Renal pelvis (tissue), 12 donors: ENCODE measurements at places on chromosomes 1 and 21.

- DNase-seq: no peak
Measured at GRCh38 chr1:204094856-204095634, 22.1 kb downstream of the SOX13 start.

- DNase-seq: peak; percentile 70
Measured at GRCh38 chr1:3460672-3461131, 6.2 kb downstream of the ARHGEF16 start.

GRCh38 chr1:39089931-39090521 lies 63.9 kb downstream of the NDUFS5 start:
- DNase-seq: no peak

GRCh38 chr1:45551684-45552083 lies 1.1 kb downstream of the AKR1A1 start:
- DNase-seq: no peak

- DNase-seq: no peak
Measured at GRCh38 chr21:31873275-31873695, 465 bp downstream of the HUNK start.

GRCh38 chr1:162210196-162210595 lies 140.7 kb downstream of the NOS1AP start:
- DNase-seq: no peak

GRCh38 chr1:116397728-116398127 lies 24.7 kb downstream of the ATP1A1 start:
- no peak for DNase-seq

DNA sequence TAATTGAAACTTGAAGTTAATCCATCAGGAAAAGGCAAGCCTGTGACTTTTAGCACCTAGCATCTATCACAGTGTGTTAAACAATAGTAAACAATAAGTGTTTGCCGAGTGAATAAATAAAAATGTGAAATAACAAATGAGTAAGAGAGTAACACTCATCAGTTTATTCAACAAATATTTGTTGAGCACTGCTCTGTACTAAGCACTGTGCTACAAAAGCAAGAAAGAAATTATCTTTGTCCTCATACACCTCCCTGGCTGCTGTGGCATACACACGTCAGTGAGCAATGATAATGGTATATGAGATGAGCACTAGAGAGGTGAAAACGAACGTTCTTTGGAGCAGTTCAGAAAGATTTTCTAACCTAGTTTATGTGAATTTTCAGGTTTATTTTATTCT lies 295.0 kb upstream of the LRRC7 start:
- DNase-seq: no peak

DNA sequence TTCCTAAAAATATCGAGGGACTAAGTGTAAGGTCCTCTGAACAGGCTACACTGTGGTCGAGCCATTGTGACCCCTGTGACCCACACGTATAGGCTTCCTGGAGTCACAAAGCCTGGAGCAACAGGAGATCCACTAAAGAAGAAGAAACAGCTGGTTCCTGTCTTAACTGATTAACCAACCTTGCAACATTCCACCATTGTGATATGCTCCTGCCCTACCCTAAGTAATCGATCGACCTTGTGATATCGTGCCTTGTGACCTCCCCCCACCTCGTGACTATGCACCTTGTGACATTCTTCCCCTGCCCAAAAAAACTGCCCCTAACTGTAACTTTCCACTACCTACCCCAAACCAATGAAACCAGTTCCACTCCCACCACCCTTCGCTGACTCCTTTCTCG lies 304.6 kb upstream of the FAM78B start:
- no peak for DNase-seq

DNA sequence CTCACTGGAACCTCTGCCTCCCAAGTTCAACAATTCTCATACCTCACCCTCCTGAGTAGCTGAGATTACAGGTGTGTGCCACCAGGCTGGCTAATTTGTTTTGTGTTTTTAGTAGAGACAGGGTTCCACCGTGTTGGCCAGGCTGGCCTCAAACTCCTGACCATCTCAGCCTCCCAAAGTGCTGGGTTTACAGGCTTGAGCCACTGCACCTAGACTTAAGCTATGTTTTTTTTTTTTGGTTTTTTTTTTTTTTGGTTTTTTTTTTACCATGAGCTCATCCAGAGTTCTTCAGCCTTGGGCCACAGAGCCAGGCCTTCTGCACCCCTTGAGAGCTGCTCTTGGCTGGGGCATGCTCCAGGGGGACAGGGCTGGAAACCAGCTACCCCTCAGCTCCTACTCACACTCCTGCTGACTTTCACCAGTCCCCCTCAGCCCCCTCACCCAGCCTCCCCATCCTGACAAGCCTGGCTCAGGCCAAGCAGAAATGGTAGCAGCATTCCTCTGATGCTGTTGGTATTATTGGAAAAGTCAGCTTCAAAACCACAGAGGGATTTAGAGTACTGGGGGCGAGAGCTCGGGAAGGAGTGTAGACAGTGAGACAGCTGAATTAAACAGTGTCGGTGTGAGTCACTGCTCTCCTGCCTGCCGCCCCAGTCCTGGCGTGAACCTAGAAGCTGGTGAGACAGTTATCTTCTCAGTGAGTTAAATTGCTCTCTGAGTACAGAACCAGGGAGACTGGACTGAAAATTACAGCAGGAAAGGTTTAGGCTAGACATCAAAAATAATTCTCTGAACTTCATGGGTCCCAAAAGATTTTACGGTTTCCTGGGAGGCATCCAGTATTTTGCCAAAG lies 63.7 kb downstream of the NAV1 start:
- no peak for DNase-seq

DNA sequence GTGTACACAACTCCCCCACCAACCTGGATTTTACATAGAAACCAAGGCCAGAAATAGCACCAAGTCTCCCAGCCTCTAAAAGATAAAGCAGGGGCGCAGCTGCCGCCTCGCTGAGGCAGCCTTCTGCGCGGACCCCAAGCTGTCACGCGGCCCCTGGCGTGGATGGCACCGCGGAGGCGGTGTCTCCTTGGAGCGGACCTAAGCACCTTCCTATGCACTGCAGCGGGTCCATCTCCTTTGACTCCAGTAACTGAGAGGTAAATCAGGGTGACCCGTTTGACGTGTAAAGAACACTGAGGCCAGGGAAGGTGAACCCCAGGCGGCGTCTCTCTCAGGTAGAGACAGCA lies 17.0 kb downstream of the ZNF697 start:
- no peak for DNase-seq

DNA sequence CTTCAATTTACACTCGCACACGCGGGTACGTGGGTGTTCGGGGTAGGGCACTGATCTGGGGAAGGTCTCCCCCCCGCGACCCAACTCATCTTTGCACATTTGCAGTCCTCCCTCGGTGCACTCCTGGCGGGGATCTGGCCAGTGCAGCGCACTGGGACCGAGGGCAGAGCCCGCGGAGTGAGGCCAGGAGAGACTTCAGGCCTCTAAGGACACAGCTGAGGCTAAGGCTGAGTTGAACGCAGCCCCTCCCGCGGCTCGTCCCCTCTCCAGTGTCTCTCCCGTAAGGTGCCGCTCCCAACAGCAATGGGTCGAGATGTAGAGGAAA lies 936 bp upstream of the NCAM2 start:
- no peak for DNase-seq

GRCh38 chr1:168676029-168676812 lies 52.8 kb downstream of the DPT start:
- no peak for DNase-seq

- peak; percentile 55 for DNase-seq
Measured at GRCh38 chr1:115641762-115642167, at the start of gene VANGL1. VANGL1 (plus strand) TSS chr1:115641970; CDS start chr1:115651414, 9,444 bp downstream.

DNA sequence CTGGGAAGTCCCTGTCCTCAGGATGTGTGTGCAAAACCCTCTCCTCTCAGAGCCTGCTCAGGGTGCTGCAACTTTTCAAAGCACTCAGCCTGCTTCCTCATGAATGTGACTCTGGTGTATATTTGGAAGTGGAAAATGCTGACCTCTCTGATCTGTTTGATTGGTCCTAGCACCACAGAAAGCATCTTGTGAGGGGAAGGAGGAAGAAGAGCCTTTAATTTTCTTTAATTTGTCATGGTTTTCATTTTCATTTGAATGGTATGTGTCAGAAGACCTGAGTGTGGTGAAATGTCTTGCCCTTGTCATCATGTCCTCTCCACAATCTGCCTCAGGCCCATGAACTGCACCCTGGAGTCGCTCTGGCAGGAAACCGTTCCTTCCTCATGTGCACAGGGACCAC lies 383.5 kb downstream of the NTNG1 start:
- DNase-seq: no peak

- peak; percentile 82 for DNase-seq
Measured at GRCh38 chr1:87449348-87449963, 120.8 kb downstream of the LMO4 start.

DNA sequence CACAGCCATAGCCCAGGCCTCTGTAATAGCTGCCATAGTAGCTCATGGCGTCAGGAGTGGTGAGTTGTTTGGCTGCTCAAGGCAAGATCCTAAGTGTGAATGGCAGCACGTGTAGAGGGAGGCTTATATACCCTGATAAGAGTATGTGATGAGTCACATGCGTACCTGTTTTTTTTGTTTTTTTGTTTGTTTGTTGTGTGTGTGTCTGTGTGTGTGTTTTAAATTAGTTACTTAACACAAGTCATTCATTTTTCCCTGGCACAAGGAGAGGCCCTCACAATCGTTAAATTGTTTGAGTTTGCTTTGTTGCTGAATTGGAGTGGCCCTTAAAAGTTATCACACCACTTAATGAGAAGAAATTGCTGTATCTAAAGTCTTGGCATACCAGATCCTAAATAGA lies at the start of gene KRTAP19-4:
KRTAP19-4 (minus strand) TSS at position 101 of the 400 bp plus-strand sequence; CDS start at position 46, 55 bp downstream.
- no peak for DNase-seq

- no peak for DNase-seq
Measured at GRCh38 chr1:202129453-202130296, 7.0 kb downstream of the GPR37L1 start.

- DNase-seq: no peak
Measured at GRCh38 chr1:172382406-172382805, 38.1 kb upstream of the C1orf105 start.

GRCh38 chr1:155052439-155053395 lies 1.6 kb downstream of the ADAM15 start:
- no peak for DNase-seq

DNA sequence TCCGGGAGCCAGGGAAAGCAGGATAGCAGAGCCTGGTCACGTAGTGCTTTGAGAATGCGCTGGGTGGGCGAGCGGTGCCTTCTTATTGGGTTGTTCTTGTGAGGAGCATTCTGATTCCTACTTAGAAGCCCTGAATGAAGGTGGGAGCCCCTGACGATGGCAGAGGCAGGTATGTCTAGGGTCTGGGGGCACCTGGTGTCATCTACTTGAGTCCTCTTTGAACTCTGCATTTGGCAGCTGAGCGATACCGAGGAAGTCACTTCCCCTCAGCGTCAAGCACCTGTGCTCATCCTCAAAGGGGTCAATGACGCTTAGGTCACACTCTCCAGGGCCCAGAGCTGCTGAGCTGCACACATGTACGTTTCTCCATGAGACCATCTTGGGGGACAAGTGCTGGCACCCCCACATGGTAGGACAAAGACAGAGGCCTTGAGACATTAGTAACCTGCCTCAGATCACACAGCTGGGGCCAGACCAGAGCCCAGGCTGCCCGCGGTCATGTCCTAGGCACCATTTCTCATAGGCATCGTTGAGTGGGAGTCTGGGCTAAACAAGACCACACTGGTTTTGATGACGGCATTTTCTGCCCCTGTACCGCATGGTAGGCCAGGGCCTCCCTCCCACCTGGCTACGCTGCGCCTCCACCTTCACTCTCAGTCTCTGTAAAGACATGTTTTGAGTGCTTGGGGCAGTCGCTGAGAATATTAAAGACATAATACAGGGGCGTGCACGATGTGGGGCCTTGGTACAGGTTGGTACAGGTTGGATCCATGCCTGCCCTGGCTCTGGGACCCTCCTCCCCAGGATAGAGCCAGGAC lies 69.1 kb upstream of the ABCG1 start:
- no peak for DNase-seq

DNA sequence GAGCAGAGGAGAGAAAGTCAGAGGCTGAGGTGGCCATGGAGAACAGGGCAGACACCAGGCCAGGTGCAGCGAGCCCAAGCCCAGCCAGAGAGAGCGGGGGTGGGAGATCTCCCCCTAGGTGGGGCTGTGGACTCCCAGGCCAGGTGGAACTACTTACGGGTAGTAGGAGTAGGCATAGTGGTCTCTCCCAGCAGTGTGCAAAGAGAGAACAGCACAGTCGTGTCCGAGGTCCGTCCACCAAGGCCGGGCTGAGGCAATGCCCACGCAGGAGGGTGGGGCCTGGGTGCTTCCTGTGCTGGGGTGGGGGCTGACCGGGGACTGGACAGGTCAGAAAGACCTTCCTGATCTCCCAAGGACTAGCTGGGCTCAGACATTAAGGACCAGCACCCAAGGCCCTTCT lies 263.7 kb downstream of the PTPRU start:
- no peak for DNase-seq

- DNase-seq: no peak
Measured at GRCh38 chr1:37807220-37807554, 403 bp upstream of the C1orf122 start.

DNA sequence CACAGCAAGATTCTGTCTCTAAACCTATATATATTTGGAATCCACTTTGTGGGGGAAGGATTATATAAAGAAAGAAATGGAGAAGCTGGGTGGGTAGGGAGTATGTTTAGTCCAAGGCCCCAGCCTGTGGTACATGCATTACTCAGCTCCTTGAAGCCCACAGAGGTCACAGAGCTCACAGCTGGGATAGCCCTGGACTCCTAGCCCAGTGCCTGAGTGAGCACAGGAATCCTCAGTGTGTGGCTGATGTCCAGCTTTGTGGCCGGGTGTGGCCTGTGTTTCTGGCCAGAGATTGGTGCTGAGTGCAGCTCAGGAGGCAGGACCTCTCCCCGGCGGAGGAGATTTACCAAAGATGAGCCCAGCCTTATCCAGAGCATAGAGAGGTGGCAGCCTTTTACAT lies 7.6 kb downstream of the CAPN9 start:
- no peak for DNase-seq
